ENCODE measurements at places on chromosomes 4 and X.

DNA sequence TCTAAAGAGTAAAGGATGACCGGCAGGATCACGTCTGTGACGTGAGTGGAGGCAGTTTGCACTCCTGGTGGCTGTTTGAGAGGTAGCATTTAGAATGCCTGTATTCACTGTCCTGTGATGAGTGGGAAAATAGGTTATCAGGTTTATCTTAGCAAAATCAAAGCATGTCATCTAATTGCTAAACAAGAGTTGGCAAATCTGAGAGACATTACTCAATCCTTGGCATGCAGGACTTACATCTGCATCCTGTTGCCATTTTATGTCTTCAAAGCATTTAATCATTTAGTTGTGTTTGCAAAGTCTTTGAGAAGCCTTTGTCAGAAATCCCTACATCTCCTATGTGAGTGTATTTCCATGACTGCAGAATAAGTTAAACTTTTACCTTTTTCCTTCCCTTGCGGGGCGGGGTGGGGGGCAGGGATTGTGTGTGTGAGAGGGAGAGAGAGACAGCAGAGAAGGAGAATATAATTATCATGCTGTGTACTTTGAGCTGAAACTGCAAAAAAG lies 41.4 kb upstream of the MSANTD1 start:
- DNase-seq: no peak

- DNase-seq: no peak
Measured at GRCh38 chr4:146222313-146222712, 8.0 kb downstream of the REELD1 start.

DNA sequence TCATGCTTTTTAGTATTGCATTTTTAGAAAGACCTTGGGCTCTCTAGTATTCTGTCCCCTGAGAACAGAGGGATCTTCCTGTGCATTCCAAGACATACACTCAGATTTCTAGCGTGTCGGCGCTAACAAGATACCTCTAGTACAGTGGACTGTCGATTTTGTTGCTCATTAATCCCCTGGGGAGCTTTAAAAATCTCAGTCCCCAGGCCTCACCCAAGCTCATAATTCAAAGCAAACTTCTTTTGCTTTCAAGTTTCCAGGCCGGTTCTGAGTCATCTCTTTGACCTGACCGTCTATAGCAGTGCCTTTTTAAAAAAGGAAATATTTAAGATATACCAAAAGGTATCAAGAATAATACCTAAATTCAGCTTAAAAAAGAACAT lies 137.0 kb downstream of the AMMECR1 start:
- no peak for DNase-seq

DNA sequence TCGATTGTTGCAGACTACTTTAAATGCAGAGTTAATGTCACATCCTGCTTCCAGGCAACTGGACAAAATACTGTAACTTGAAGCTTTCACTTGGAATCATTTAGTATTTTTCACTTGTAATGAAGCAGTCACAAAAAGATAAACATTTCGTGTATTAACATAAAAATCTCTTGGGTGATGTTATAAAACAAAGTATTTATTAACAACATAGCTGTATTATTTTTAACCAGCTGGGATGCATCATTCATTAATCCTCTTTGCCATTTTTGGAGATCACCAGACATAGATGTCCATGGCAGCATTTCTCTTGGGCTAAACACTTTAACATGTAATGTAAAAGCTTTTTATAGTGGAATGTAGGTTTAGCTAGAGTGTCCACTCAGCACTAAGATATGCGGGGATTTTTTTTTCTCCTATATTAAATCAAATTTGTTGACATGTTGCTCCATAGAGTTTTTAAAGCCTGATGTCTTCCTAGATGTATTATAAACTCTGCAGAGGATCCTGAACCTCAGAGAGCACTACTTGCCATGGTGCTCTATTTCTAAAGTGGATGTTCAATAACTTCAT lies 193.7 kb upstream of the SPANXN4 start:
- DNase-seq: no peak

DNA sequence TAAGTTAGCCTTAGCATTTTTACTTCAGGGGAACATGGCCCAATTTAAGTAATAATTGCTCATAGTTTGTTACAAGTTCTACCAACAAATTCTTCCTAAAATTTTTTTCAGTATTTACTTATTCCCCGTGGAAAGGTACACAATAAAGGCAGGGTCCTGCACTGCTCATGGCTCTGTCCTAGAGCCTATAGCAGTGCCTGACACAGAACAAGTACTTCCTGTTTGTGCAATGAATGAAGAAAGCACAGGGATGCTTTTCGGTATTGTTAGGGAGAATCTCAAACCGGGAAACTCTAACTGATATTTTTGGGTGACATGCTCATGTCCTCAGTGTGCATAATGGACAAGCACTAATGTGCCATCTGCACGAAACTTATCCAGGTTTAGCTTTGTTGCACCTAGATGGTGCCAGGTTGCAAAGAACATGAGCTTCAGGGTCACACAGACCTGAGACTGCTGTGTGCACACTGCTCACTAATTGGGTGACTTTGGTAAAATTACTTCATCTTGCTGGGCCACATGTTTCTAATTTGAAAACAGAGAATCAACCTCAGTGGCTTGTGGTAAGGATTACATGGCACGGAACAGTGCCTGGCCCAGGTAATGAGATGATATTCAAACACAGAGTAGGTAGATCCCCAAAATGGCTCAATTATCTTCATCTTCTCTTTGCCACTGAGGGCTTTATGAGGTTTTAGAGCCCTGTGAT lies 175.8 kb upstream of the NPY2R start:
- no peak for DNase-seq

DNA sequence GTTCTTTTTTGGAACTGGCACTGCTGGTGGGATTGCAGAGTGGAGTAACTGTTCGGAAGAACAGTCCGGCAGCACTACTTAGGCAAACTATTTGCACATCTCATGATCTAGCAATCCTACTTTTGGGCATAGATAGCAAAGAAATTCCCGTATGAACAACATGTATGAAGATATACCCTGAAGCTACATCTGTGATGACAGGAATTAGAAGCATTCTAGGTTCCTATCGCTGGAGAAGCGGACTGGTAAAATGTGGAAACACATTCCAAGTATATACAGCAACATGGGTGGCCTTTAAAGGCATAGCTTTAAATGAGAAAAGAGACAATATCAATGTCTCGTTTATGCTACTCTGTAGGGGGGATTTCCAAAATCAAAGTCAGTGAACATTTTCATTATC lies 3.1 kb downstream of the DCAF16 start:
- no peak for DNase-seq

DNA sequence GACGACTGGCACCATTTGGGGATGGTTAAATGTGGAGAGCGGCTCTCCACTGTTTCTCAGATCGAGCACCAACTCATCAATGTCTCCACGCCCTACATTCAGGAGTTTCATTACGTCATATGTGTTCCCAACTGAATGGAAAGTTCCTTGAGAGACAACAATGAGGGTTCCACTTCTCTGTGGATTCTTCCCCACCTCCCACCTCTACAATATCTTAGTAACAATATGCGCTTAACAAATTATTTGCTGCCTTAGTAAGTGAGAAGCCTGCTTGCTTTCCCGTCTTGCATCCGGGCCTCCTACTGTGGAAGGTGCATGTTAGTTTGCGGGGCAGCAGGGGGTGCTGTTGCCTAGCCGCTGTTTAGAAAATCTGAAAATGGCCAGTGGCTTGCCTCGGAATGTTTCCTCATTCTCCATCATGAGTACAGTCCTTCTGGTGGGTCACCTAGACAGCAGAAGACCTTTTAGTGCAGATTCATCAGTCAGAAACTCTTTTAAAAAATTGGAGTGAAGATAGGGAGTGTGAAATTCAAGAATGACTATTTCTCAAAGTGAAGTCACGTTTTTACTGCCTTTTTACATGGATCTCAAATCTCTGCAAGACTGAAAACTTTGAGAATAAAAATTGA lies 55.7 kb downstream of the PHOX2B start:
- DNase-seq: peak; percentile 25

- no peak for DNase-seq
Measured at GRCh38 chr4:169601016-169601771, 11.2 kb downstream of the NEK1 start.

- DNase-seq: no peak
Measured at GRCh38 chr4:31918891-31919290, 1198.7 kb downstream of the PCDH7 start.

GRCh38 chr4:5340991-5341451 lies 289.7 kb downstream of the STK32B start:
- DNase-seq: no peak

DNA sequence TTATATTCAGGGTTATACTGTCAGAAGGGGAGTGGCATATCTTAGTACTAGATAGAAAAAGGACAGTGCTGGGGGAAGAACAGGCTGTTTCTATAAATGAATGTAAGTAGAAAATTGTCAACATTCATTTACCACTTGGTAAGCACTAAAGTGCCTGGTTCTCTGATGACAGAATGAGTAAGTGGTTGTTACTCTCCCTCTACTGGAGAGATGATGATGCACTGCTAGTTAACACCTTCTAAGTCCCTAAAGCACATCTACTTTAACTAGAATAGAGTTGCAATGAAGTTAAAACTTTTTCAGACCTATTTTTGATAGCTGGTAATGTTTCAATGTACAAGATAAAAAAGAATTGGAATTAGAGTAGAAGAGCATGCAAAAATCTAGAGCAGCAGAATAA lies 214.5 kb downstream of the KLHL4 start:
- DNase-seq: no peak

- no peak for DNase-seq
Measured at GRCh38 chrX:1424147-1424851, 28.4 kb downstream of the ASMTL start.

GRCh38 chrX:114619874-114620273 lies 36.0 kb downstream of the HTR2C start:
- no peak for DNase-seq

- DNase-seq: no peak
Measured at GRCh38 chrX:3393581-3394111, 47.2 kb upstream of the MXRA5 start.

DNA sequence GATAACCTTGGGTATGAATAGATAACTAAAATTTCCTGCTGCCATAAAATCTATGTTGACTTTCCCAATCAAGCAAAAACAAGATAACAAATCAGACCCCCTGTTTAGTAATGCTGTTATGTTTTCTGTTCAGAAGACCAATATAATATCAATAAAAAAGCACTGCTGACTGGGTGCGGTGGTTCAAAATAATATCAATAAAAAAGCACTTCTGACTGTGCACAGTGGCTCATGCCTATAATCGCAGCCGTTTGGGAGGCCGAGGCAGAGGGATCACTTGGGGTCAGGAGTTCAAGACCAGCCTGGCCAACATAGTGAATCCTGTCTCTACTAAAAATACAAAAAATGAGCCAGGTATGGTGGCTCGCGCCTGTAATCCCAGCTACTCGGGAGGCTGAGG lies 36.7 kb downstream of the ANTXR2 start:
- no peak for DNase-seq

- DNase-seq: no peak
Measured at GRCh38 chr4:185888676-185889075, 76.7 kb upstream of the SORBS2 start.

DNA sequence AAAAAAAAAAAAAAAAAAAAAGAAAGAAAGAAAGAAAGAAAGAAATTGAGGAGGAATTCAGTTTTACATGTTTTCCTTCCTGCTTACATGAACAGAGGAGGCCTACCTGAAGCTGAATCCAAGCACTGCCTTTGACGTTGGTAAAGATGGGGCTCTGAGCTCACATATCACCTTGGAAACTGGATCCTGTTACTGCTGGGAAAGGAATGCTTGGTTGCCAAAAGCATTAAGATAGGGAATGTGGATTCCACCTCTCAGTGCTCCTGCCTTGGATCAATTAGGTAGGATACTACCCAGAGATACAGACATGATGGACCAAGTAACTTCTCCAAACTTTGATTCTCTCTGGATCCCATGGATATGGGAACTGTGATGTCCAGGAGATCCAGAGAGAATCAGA lies 50.6 kb downstream of the NHS start:
- DNase-seq: no peak

DNA sequence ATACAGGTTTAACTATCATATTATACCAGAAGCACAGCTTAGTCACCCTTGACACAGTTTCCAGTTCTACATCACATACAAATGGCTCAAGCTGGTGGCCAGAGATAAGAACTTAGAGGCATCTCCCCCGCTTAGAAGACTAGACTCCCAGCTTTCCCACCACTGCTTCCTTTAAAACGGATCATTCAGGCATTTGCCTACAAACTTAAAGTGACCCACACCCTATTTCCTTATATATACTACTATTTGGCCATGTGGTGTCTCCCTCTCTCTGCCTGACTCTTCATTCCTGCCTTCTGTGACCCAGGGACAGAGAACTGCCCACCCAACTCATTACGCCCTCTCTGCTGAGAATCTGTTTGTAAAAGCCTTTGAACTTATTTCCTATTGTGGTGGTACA lies 781.2 kb upstream of the DIAPH2 start:
- no peak for DNase-seq

- DNase-seq: no peak
Measured at GRCh38 chr4:104066533-104066932, 346.7 kb upstream of the TACR3 start.

DNA sequence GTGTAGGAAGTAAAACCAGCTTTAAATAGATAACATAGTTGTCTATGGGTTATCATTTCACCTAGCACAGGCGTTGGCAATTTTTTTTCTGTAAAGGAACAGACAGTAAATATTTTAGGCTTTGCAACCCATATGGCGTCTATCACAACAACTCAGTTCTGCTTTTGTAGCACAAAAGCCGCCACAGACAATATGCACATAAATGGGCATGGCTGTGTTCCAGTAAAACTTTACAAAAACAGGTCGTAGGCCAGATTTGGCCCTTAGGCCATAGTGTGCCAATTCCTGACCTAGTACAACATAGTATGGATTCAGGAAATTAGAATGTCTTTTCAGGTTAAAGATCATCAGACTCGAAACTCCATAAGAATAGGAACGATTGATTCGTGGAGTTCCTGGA lies 265.3 kb upstream of the GK2 start:
- no peak for DNase-seq

- DNase-seq: peak; percentile 56
Measured at GRCh38 chr4:138870737-138871554, 144.6 kb upstream of the NOCT start.

DNA sequence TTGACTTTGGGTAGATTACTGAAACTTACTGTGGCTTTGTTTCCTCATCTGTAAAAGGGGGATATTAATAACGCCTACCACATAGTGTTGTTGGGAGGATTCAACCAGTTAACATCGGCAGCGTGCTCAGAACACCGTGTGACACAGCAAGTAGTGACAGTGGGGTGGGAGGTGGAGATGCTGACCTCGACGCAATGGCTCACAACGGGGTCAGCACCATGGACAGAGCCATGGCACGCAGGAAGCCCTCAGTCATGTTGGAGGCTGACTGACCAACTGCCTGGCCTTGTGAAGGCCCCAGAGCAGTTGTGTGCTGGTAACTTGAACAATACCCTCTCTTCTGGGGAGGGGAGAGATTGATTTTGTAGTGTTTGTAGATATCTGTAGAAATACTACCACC lies 93.2 kb downstream of the WFS1 start:
- peak; percentile 80 for DNase-seq

- DNase-seq: no peak
Measured at GRCh38 chr4:27846951-27847350, 986.3 kb downstream of the STIM2 start.

Data from progenitor cell of endocrine pancreas (in vitro differentiated cells).